M059J (cell line): ENCODE measurements at places on chromosomes 1 and 21.

DNA sequence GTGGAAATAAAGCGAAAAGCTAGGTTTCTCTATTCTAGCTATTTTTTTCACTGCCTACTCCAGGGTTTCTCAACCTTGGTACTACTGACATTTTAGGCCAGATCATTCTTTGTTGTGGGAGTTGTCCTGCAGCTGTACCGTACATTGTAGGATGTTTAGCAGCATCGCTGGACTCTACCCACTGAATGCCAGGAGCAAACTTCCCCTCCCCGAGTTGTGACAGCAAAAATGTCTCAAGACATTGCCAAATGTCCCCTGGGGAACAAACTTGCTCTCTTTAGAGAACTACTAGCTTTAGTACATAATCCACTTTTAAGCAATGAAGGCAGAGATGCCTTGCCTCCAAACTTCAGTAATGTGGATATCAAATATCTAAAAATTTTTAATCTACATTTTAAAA lies 122.8 kb downstream of the PLPPR5 start:
- DNase-seq: no peak

DNA sequence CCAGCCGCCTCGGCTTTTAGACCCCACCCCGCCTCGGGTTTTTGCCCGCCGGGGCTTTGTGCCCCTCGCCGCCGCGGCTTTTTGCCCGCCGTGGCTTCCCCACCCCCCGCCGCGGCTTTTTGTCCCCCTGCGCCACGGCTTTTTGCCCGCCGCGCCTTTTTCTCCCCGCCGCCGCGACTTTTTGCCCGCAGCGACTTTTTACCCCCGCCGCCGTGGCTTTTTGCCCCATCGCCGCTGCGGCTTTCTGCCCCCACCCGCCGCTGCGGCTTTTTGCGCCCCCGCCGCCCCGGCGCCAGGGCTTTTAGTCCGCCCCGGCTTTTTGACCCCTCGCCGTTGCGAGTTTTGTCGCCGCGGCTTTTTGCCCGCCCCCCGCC lies 474.4 kb downstream of the FAM72C start:
- DNase-seq: no peak

GRCh38 chr1:221839321-221839720 lies 97.4 kb upstream of the DUSP10 start:
- DNase-seq: peak; percentile 35

DNA sequence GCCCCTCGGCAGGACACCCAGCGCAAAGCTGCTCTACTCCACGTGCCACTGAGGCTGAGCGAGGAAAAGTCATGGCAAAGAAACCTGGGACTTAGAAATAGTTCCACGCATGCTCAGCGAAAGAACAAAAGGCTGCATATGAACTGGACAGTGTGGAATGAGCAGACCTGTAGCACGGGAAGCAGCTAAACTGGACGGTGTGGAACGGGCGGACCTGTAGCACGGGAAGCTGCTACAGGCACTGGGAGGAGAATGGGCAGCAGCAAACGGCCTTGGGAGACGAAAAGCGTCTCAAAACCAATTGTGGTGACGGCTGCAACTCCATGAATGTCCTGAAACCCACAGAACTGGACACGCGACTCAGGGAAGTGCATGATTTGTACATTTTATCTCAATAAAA lies 15.6 kb downstream of the SSU72 start:
- no peak for DNase-seq

DNA sequence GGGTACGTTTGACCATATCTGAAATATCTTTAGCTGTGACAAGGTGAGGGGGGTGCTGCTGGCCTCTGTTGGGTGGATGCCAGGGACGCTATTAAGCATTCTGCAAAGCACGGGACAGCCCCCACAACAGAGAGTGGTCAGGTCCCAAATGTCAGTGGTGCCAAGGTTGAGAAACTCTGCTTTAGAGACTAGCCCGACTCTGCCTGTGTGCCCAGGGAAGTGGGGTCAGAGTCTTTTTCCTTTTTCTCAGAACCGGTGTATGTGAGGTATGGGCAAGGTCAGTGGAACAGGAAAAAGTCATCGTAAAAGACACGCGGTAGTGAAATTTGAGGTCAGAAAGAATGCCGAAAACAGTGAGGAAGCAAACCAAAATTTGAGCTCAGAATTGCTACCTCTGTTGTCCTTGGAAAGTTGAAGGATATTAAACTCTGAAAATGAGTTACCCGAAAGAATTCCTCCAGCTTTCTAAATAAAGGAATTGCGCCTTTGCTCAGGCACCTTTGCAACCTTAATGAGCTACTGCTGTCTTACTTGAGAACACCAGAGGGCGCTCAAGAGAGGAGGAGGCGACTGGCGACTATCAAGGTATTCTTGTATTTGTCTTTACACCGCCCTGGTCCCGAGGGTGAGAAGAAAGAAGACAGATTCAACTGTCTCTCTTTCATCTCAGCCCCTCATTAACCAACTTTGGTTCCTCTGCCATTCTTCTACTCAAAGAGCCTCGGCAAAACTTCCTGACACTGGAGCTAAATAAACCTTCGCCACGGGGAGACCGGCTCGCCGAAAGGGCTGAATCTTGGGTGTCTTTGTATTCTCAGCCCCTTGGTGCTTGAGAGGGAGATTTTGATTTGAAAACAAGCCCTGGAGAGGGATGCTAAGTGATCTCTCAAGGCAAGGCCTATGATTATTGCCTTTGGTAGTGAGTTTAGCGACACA lies 85.4 kb upstream of the OLIG2 start:
- DNase-seq: peak; percentile 56
